BE2C (cell line): ENCODE measurements at places on chromosomes 6 and 20.
A peak's percentile ranks its signal among the peaks of the same experiment; 100 is the strongest.

GRCh38 chr6:49454787-49455709, 8.0 kb downstream of the MMUT start:
- DNase-seq, result no peak

GRCh38 chr6:144582939-144583613, 297.9 kb downstream of the UTRN start:
- DNase-seq, result peak; percentile 90

- DNase-seq, result no peak
Measured at GRCh38 chr6:108565893-108566292, 5.2 kb downstream of the FOXO3 start.

DNA sequence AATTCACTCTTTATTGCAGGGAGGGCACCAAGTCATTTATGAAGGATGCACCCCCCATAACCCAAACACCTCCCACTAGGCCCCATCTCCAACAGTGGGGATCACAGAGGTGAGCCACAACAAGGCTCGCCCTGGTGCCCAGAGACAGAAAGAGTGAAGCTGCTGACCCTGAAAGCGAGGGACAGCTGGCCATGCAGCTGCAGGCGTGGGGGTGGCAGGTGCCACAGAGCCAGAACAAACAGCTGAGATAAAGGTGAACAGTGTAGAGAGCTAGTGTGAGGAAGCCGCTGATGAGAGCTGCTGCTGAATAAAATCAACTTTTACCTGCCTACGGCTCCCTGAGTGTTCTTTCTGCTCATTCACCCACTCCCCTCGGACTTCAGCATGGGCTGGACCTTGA, 18.8 kb upstream of the RGS17 start:
- DNase-seq, result no peak

DNA sequence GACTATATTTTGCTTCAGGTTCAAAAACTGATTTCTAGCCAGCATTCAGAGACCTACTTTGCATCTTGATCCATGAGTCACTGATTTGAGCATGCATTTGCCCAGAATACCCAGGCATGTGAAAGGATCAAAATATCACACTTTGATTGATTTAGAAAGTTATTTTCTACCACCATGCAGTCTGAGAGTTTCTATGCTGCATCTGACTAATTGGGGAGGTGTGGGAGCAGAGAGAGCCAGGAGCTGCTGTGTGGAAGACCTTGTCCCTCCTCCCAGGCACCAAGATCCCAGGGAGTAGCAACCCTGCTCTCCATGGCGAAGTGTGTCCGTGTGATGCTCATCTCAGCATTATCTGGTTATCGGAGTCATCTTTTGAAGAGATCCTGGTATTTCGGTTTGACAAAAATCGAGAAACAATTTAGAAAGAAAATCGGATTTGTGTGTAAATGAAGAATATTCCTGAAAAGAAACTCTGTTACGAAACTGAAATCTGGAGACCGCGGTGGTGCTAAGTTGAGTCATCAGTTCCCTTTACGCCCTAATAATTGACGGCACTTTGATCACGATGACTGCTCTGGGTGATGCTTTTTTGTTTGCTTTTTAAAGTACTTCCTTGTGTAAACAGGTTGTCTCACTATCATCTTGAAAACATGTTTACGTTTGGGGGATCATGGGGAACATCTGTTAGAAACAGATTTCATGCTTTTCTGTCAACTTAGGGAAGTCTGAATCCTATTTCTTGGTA, 193.4 kb downstream of the BACH2 start:
- DNase-seq, result no peak

- no peak for DNase-seq
Measured at GRCh38 chr6:319177-320131, 27.2 kb downstream of the DUSP22 start.

DNA sequence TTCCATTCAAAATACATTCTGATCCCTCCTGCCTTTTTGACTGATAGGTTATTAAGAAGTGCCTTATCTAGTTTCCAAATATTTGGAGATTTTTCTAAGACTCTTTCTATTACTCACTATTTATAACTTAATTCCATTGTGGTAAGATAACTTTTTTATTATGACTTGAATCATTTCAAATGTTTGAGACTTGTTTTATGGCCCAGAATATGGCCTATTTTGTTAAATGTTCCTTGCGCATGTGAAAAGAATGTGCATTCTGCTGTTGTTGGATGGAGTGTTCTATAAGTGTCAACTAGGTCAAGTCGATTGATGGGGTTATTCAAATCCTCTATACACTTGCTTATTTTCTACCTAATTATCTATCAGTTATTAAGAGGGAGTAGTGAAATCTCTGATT, 13.1 kb upstream of the TCP11 start:
- no peak for DNase-seq

GRCh38 chr6:145022199-145022796, 713.0 kb downstream of the EPM2A start:
- DNase-seq, result no peak

- DNase-seq, result no peak
Measured at GRCh38 chr6:10584607-10585006, 63.5 kb downstream of the GCNT2 start.

DNA sequence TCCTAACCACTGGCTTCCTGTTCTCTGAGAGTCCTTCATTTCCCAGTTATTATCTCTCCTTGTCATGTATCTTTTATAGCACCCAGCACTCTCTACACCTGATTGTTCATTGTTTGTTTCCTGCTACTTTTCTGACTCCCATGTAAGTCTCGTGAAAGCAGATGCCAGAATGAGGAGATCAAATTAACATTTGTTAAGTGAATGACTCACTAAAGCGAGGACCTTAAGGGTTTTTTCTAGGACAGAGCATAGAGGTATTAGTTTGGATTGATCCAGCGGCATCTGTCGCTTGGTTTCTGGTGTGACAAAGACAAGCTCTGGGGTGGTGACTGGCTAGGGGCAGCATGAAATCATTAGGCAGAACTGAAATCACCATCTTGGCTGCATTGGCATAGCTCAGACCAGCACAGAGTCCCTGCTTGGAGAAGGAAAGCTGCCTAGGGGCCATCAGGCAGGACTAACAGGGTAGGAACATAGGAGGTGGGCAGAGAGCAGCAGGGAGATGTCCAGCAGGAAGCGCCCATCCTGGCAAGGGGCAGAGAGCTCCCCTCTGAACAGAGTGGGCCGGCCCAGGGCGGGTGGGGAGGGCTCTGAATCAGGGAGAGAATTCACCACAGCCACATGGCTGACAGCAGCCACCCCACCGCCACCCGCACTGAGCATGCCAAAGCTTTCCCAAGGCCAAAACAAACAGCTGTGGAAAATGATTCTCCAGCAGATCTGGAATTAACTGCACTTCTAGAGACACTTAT, 97.1 kb upstream of the CEP85L start:
- peak; percentile 64 for DNase-seq

DNA sequence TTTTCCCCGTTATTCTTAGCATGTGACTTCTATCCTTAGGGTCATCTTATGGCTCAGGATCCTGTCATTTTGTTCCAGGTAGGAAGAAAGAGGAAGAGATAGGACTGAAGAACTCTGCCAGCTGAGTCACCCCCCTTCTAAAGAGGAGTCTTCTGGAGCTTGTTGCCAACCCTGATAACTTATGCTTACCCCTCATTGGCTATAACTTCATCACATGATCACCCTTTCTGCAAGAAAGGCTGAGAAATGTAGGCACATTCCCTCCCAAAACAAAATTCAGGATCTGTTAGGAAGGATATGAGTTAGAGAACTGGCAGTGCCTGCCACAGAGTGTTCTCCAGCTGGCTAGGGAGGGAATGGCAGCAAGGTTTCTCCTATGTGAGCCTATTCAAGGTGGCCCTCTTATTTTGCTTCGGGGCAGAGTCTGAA, 35.6 kb downstream of the ARFGEF2 start:
- DNase-seq, result peak; percentile 56

- no peak for DNase-seq
Measured at GRCh38 chr20:55070001-55070400, 594.6 kb downstream of the DOK5 start.

DNA sequence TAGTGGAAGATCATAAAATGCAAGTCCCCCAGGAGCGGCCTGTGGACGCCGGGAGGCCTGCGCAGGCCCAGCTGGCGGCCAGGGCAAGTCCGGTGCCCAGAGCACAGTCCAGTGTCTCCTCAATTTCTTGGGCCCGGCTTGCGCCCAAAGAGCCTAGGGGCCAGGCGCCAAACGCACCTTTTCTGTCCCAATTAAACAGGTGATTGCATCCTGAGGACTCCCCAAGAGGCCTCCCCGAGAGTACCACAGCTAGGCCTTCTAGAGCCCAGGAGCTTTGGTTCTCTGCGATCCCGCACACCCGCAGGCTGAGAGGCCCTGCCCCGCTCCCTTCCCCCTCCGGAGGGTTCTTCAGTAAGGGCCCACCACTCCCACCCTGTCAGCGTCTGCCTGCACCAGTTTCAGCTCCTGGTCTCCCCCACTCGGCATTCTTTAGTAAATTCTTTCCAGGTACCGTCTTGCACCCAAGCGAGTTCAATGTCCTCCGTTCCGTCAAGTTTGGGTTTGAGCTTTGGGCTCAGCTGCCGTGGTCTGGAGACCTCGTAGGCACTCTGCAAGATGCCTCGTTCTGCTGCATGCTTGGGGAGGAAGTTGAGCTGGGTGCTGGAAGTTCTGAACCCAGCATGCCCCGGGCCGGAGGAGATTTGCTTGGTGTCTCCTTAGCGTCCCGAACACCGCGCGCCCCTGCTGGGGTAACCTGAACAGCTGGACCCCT, 3.9 kb upstream of the NKX2-2 start:
- DNase-seq, result no peak

DNA sequence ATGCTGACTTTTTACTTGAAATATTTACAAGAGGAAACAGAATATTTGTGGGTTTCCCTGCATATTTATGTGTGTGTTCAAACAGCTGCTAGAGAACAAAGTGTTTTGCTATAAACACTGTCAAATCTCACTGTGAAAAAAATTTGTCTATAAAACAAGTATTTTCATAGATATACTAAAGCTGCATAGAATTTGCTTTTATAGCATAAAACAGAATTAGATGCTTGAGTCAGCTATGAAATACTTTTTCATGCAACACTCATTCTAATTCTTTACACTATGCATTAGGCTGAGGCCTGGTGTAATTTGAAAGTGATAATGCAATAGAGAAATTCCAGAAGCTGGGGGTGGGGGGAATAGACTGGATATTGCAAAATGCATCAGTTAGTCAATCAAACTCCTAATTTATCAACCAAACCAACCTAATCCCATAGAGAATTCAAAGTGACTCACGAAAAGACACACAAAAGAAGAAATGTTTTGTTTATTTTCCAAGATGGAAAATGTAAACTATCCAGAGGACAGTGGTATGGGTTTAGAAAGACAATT, 148.2 kb downstream of the LAMA2 start:
- DNase-seq, result no peak

- DNase-seq, result no peak
Measured at GRCh38 chr6:142233945-142234682, 67.7 kb upstream of the ADGRG6 start.

- no peak for DNase-seq
Measured at GRCh38 chr6:89944826-89945407, 50.6 kb downstream of the GJA10 start.

DNA sequence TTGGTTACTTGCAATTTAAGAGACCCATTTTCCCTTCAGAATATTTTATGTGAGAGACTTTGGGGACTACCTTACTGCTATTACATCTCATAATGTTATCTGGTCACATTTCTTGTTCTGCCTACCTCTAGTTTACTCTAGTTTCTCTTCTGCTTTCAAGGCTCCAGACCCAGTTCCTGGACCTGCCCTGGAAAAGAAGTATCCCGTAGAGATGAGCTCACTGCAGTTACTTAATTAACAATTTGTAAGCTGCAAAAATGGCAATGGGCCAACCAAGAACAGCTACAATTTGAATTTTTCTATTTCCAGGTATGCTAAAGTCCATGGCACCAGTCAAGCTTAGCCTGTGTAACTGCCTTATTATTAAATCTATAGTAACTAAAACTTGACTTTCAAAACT, 25.0 kb downstream of the TAB2 start:
- DNase-seq, result no peak

DNA sequence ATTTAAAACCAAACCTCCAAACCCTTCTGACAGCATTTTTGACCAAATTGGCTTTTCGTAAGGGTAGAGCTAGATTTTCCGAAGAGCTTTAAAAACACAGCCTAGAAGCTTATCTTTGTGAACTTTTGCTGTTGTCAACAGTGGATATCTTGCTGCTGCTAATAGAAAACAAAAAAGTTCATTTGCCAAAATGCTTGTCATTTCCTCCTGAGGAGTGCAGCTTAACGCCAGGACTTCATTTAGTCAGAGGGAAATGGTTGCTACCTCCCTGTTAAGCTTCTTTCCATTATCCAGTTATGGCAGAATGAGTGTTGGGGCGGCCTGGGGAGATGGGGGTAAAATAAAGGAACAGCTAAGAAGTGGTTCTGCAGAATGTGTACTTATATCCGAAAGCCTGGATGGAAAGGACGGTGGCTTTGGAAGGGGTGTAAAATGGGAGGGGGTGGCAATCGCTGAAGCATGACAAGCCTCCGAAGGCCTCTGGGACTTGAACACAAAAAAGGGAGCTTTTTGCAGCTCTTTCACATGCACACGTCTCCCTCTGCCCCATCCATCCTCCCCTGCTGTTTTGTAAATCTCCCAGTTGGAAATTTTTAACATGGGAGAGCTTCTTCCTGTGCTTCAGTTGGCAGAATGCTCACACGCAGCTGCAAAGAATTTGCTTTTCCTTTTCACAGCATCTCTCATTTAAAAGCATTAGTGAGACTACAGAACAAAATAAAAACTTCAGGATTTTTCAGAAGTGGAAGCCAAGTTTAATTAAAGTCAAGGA, 22.5 kb downstream of the JARID2 start:
- DNase-seq, result no peak

DNA sequence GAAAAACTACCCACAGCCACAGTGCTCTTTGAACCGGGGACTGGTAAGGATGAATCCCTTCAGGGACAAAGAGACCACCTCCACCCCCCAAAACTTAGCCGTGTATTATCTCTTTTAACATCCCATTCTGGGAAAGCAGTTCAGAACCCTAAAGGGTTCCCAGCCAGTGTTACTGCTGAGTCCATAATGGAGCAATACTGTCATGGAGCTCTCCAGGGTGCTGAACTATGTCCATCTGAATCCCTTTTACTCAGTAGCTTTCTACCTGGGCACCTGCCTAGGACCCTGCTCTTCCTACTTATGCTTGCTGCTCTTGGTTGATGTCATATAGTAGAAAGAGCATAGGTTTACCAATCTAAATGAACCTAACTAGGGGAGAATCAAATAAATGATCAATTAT, 22.3 kb upstream of the SAYSD1 start:
- no peak for DNase-seq

- no peak for DNase-seq
Measured at GRCh38 chr20:3751305-3751674, 16.3 kb downstream of the ADISSP start.

- DNase-seq, result no peak
Measured at GRCh38 chr6:34867484-34867883, 20.4 kb downstream of the TAF11 start.

- DNase-seq, result no peak
Measured at GRCh38 chr20:16273812-16274555, 299.3 kb downstream of the KIF16B start.

- no peak for DNase-seq
Measured at GRCh38 chr6:37679539-37680476, 17.9 kb downstream of the MDGA1 start.

- no peak for DNase-seq
Measured at GRCh38 chr20:25361287-25361683, 29.4 kb downstream of the ABHD12 start.
